ENCODE measurements at places on chromosomes 6 and 20. TPM values are rescaled to one million over a fixed set of nuclear protein-coding genes. Genes with fewer than 3 reads are reported as not detected.
A peak's percentile ranks its signal among the peaks of the same experiment; 100 is the strongest.

The MATN4 gene
- total RNA-seq = 2.1 TPM

DNA sequence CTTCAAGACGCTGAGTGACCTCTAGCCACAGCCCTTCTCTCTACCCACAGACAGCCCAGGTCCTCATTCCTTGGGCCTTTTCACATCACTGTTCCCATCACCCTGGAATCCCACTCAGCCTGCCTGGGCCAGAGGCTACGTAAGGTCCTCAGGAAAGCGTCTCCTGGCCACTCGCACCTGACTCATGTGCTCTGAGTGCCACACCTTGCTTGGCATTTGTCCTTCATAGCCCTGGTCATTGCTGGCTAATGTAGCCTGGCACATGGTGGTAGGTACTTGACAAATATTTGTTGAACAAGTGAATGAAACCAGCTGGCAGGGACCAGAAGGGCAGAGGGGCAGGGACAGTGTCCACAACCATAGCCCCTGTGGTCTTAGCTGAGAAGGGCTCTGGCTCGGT is 50.6 kb upstream of the FANCE start:
- H3K4me1 ChIP-seq = peaks cover 15% of the 10 kb centered on the region
- no peak for DNase-seq
- H3K27me3 ChIP-seq = no peaks in the 10 kb centered on the region
- H3K27ac ChIP-seq = no peak overlapping the region

The SMLR1 gene
- total RNA-seq = not detected

GRCh38 chr6:64254558-64254957 is 619.0 kb downstream of the PHF3 start:
- H3K27me3 ChIP-seq = no peaks in the 10 kb centered on the region
- H3K36me3 ChIP-seq = no peaks in the 10 kb centered on the region
- no peak overlapping the region for H3K4me3 ChIP-seq

- no peaks in the 10 kb centered on the region for H3K36me3 ChIP-seq
- no peak overlapping the region for H3K27ac ChIP-seq
- no peaks in the 10 kb centered on the region for H3K27me3 ChIP-seq
- no peak overlapping the region for H3K4me3 ChIP-seq
Measured at GRCh38 chr6:101226677-101227135, 166.8 kb upstream of the GRIK2 start.

DNA sequence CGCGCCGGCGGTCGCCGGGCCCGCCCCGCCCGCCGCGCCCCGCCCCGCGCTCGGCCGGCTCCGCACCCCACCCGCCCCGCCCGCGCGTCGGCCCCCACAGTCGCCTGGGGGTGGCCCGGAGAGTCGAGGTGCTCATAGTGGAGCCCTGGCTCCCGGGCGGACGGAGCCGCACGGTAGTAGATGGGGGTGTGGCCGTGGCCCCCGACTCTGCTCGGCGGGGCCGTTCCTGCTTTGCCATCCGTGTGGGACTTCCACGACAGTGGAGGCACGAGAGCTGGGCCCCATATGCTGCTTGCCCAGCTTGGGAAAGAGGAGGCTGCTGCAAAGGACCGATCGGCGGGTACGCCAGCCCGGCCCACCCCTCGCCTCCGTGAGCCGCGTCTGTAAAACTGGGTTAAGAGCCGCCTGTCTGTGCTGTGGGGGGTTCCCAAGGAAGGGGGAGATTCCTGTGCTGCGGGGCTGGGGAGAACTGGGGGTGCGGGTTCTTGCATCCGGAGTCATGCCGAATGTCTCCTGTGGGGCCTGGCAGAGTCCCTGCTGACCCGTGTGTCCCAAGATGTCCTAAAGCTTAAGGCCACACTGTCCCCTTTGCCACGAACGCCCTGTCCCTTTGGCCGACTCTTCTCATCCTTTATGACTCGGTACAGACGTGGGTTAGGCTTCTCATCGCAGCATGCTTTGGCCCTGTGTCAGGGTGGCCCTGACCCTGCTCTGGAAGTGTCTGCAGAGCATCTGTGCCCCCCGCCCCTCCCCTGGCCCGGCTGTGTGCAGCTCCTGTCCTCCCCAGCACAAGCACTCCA is at the start of gene OPRL1:
OPRL1 (plus strand) TSS at position 70 of the 800 bp plus-strand sequence. CDS start 12,639 bp downstream, outside the sequence.
- H3K27ac ChIP-seq = peak within 1 kb of the TSS; percentile 83
- peaks cover 7% of the 10 kb centered on the region for H3K36me3 ChIP-seq
- DNase-seq = no peak
- peaks cover 24% of the 10 kb centered on the region for H3K4me1 ChIP-seq
- peak within 1 kb of the TSS; percentile 93 for H3K4me3 ChIP-seq
- peaks cover 13% of the 10 kb centered on the region for H3K27me3 ChIP-seq

The BPIFB1 gene
- not detected for total RNA-seq

GRCh38 chr6:6880745-6881437 is 226.9 kb upstream of the RREB1 start:
- no peak overlapping the region for H3K4me3 ChIP-seq
- DNase-seq = no peak
- peaks cover 4% of the 10 kb centered on the region for H3K27me3 ChIP-seq
- H3K4me1 ChIP-seq = peaks cover 7% of the 10 kb centered on the region
- H3K27ac ChIP-seq = no peak overlapping the region

DNA sequence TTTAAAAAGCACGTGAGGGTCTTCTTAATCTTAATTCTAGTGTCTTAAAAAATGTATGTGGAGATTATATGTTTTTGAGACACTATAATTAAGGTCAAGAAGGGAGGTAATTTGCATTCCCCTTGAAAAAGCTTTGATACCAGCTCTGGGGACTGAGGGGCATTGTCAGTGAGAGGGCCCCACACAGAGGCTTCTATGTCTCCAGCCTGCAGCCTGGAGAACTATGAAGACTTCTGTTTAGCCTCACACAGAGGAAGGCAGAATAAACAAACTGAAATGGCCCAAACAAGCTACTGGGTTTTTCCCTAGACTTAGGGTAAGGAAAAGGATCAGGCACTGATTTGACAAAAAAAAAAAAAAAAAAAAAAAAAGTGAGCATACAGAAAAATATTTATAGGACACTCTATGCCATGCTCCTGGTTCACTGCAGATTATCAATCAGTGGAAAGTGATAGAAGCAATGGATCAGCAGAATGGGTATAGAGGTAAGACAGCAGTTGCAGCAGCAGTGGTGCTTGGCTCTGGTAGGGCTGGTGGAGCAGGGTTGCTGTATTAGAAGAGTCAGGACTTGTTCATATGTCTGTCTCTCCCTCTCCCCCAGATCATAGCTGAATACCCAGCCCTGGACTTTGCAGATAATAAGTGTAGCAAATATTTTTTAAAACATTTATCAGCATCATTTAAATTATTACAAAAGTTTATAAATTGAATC is 85.4 kb downstream of the KLHL32 start:
- no peaks in the 10 kb centered on the region for H3K4me1 ChIP-seq
- no peaks in the 10 kb centered on the region for H3K36me3 ChIP-seq
- H3K27ac ChIP-seq = no peak overlapping the region
- peaks cover 2% of the 10 kb centered on the region for H3K27me3 ChIP-seq
- no peak for DNase-seq

The OR12D3 gene
- not detected for total RNA-seq

GRCh38 chr20:33400812-33401183 is 521 bp downstream of the CDK5RAP1 start:
- H3K4me1 ChIP-seq = peaks cover 30% of the 10 kb centered on the region
- H3K36me3 ChIP-seq = peaks cover 8% of the 10 kb centered on the region
- DNase-seq = no peak
- no peaks in the 10 kb centered on the region for H3K27me3 ChIP-seq

GRCh38 chr6:160085226-160085625 is 36.4 kb upstream of the SLC22A1 start:
- peaks cover 21% of the 10 kb centered on the region for H3K4me1 ChIP-seq
- peak overlapping the region; percentile 31 for H3K27ac ChIP-seq
- peaks cover 74% of the 10 kb centered on the region for H3K36me3 ChIP-seq
- H3K27me3 ChIP-seq = no peaks in the 10 kb centered on the region

DNA sequence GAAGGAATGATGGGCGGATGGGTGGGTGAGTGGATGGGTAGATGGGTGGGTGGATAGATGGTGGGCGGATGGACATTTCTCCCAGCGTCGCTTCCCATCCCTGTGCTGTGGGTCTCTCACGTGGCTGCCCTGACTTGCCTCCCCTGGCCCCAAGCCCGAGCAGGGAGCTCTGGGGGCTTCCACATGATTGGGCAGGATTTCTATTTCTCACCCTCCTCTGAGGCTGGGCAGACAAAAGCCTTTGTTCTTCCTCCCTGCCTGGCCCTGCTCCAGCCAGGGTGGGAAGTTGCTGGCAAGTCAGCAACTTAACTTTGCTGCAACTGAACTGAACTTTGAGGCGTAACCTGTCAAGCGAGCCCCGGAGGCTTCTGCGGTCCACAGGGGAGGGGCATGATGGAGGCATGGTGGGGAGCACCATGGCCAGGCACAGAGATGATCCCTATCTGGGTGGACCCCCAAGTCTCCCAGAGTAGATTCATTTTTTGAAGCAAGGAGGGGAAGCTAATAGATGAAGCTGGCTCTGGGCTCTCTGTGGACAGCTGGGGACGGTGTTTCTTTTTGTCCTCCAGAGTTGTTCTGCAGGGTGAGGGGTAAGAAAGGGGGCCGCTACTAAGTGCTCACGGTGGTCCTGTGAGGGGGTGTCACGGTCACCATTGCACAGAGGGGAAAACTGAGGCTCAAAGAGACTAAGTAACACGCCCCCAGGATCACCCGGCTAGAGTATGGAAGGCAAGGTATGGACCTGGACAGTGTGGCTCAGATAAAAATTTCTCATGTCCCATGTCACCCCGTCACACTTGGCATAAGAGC is 140.1 kb downstream of the CEBPB start:
- no peaks in the 10 kb centered on the region for H3K36me3 ChIP-seq
- DNase-seq = no peak
- H3K27ac ChIP-seq = no peak overlapping the region
- no peak overlapping the region for H3K4me3 ChIP-seq
- H3K27me3 ChIP-seq = peaks cover 13% of the 10 kb centered on the region
- peaks cover 5% of the 10 kb centered on the region for H3K4me1 ChIP-seq

The MYLK4 gene
- total RNA-seq = 0.10 TPM

DNA sequence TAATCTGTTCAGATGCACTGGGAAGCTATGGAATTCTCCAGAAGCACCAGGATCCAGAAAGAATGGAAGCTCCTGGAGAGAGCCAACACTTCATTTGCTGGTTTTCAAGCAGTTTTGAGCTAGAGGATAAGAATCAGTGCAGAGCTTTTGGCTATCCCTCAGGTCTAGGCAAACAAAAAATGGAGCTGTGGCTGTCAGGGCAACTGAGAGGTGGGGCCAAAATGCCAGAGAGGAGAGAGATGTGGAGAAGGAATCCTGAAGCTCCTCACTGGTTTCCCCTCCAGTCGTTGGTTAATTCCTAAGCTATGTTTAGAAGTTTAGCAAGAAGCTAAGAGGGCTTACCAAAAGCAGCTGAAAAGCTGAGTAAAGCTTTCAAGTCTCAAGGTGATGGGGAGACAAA is 294.2 kb upstream of the JARID2 start:
- peaks cover 2% of the 10 kb centered on the region for H3K36me3 ChIP-seq
- DNase-seq = no peak
- H3K27me3 ChIP-seq = no peaks in the 10 kb centered on the region
- H3K27ac ChIP-seq = no peak overlapping the region

The TFAP2C gene
- total RNA-seq = not detected

- no peak overlapping the region for H3K4me3 ChIP-seq
- peaks cover 5% of the 10 kb centered on the region for H3K27me3 ChIP-seq
- H3K36me3 ChIP-seq = no peaks in the 10 kb centered on the region
- H3K27ac ChIP-seq = no peak overlapping the region
Measured at GRCh38 chr20:24153101-24154040, 164.8 kb upstream of the GGTLC1 start.

- peaks cover 35% of the 10 kb centered on the region for H3K4me1 ChIP-seq
- H3K36me3 ChIP-seq = no peaks in the 10 kb centered on the region
- H3K4me3 ChIP-seq = peak overlapping the region; percentile 32
- peak overlapping the region; percentile 76 for H3K27ac ChIP-seq
- no peaks in the 10 kb centered on the region for H3K27me3 ChIP-seq
Measured at GRCh38 chr6:2127484-2127911, 117.9 kb downstream of the GMDS start.

The SIRPA gene
- total RNA-seq = not detected

DNA sequence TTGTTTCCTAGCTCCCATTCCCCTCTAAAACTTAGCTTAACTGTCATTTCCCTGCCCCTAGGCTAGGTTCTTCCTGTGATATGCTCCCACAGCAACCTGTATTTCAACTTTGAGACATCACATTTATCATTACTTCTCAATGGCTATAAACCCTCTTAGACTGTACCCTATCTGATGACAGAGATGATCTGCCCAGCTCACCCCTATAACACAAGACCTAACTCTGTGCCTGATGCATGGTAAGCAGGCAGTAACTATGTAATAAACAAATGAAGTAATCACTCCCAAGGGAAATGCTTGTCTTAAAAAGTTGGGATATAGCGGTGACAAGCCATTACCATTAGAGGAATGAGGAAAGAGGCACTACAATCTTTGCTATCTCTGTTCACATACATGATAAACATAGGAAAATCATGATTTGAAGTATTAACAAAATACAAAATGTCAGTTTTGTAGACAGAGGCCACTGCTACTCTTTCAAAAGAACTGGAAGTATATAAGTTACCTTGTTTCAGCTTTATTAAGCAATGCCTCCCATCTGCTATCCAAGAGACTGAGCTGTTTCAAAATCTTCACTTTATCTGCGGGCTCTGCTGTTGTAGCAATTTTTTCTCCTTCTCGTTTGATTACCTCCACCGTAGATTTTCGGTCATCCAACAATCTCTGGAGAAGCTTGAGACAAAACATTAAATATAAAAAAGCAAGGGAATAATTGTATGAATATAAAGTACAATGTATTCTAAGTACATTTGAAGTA is 110.7 kb downstream of the DST start:
- peaks cover 2% of the 10 kb centered on the region for H3K27me3 ChIP-seq
- no peaks in the 10 kb centered on the region for H3K36me3 ChIP-seq
- H3K4me3 ChIP-seq = no peak overlapping the region
- no peak overlapping the region for H3K27ac ChIP-seq
- no peak for DNase-seq

DNA sequence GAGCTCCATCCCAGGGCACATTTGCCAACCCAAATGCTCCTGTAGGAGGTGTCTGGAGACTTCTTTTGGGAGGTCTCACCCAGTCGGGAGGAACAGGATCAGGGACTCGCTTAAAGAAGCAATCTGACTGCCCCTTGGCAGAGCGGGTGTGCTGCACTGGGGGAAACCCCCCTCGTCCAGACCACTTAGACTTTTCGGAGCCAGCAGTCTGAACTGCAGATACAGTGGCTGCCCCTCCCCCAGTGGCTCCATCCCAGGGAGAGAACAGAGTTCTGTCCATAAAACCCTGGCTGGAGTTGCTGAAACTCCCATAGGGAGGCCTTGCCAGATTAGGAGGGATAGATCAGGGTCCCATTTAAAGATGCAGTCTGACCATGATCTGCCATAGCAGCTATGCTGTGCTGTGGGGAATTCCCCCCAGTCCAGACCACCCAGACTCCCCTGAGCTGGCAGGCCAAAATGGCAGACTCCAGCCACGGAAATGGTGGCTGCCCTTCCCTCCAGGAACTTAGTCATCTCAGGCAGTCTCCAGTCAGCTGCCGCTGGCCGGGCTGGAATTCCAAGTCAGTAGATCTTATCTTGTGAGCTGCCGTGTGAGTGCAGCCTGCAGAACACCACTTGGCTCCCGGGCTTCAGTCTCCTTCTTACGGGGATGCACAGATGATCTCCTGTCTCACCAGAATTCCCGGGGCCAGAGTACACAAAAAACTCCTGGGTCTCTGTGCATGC is 278.1 kb upstream of the SASH1 start:
- no peak for DNase-seq
- H3K27ac ChIP-seq = no peak overlapping the region
- no peaks in the 10 kb centered on the region for H3K27me3 ChIP-seq
- no peak overlapping the region for H3K4me3 ChIP-seq
- no peaks in the 10 kb centered on the region for H3K4me1 ChIP-seq

The ZNF311 gene
- total RNA-seq = 0.80 TPM

The PTPRT gene
- total RNA-seq = not detected

Data from activated T-helper 1 cell treated with anti-CD3 and anti-CD28 coated beads, Interleukin-12 subunit alpha, Interleukin-12 subunit beta, Interleukin-2, Interleukin-4 antibody, amounts not matched to agents 30 ng/mL and 10 ng/mL and 1 ng/mL, durations not matched to agents 14 hours and 24 hours and 36 hours (primary cell).